ENCODE measurements at places on chromosomes 6 and 20.
A peak's percentile ranks its signal among the peaks of the same experiment; 100 is the strongest.

GRCh38 chr20:53547664-53548239 is 45.9 kb downstream of the ZNF217 start:
- no peak for DNase-seq

DNA sequence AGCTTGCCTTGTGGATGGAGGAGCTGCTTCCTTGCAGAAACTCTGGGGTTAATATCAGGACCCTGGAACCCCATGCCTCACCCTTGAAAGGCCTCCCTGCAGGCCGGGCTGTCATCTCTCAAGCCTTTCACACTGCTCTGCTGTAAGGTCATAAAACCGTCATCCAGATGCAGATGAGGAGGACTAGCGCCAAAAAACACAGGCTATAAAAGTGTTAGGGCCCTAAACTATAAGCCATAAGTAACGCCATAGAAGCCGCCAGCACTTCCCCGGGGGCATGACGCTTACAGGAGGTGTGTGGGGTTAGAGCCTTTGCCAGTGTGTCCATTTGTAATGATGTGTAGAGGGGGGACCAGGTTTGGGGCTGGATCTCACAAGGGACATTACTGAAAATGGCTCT is 47.6 kb downstream of the CDH4 start:
- no peak for DNase-seq

DNA sequence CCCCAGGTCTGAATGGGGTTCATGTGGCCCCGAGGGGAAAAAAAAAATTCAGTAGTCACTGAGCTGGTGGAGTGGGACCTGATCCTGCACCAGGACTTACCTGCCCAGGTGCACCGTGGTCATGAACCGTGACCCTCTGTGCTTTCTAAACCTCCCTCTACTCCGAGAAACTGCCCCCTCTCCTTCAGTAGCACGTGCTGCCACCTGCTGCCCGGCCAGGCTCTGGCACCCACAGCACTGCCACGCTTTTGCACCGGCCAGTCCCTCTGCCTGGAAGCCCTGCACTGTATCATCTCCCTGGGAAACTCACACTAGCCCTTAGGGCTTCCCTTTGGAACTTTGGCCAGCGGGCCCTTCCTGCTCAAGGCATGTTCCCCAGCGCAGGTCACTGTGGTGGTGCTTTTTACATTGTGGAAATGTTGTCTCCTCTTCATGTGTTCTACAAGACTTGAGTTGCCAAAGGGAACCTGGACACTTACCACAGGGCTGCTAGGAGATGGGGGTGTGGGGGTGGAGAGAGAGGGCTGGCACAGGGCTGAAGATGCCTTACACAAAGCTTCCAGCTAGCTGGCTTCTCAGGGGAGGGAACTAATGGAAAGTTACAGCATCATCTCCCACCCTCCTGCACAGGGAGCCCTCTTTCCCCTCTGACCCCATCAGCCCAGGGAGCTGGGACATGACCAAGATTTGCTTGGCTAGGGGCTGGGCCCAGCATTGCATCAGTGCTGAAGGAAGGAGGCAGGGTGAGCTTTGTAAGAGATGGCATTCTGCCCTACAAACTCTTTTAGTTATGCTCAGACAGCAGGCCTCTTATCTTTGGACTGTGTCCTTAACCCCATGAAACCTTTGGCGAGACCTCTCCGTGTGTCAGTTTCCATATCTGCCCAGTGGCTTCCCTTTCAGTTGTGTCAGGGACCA is 2.5 kb upstream of the PTPRT start:
- peak; percentile 55 for DNase-seq

DNA sequence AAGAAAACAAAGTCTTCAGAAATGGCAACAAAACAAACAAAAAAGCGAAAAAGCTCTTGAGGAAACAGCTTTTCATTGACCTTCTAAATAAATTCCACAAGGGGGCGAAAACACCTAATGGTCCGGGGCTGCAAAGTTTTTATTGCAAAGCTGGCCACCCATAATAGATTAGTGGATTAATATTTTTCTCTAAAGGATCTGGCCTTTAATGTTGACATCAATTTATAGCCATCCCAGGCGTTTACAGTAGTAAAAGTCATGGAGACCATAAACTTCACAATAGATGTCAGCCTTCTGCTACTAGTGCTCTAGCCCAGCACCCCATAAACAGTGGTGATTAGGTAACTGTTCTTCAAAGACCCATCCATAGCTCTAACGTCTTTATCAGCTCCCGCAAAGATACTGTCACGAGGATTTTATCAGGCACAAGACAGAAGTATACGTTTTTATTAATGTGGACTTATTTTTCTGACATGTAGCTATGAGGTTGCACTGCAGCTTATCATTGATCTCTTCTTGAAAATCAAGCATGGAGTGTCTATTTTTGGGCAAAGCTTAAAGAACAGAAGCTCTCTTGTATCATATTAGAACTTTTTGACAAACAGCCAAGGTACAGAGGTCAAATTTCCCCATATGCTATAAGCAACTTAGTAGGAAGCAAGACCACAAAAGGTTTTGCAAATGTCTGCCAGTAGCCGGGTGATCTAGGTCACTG is 4.7 kb downstream of the CITED2 start:
- no peak for DNase-seq

DNA sequence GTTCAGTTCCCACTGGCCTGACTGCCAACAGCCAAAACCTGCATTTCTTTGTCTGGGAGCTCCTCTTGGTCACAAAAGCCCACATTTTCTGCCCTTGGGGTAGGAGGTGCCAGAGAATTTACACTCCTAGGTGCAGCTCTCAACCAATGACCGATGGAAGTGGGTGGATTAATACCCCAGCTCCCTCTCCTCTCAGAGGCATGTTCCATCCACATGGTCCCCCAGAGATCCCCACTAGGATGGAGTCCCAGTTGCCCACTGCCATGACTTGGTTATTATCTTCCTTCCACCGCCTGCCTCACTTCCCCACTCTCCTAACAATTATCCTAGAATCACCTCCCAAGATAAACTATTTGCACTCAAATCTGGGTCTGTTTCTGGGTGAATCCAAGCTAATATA is 111.1 kb upstream of the RIN2 start:
- no peak for DNase-seq

- DNase-seq: no peak
Observed at GRCh38 chr6:129645830-129646579, 64.0 kb downstream of the ARHGAP18 start.

DNA sequence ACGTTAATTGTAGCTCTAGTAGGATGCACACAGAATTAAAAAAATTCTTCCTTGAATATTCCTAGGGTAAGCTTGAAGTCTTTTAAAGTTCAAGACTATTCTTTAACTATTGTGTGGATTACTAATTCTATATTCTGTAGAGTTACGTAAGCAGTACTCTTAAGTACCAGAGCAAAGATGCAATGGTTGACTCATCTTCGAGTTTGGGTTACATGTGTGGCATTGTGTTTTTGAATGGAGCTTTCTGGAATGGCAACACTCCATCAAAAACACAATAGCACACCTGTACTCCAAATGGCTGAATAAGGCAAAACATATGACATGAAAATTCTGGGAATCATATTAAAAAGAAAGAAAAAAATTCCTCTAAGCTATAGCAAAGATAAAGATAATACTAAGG is 33.5 kb upstream of the CEP162 start:
- DNase-seq: no peak

DNA sequence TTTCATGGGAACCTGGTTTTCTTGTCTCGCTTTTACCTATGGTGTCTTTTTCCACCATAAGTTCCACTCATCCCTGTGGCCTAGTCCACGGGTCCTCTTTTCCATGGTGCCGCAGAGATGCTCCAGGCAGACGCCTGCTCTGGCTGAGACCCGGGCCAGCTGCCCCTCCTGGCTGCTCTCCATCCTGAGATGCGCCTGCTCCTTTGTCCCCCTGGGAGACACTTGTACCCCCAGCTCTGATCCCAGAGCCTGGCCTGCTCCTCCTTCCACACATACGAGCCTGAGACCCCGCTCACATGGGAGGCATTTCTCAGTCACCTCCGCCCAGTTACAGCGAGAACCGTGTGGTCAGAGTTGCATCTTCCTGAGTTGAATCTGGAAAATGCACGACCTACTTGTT is 29.6 kb downstream of the RNASET2 start:
- DNase-seq: no peak

DNA sequence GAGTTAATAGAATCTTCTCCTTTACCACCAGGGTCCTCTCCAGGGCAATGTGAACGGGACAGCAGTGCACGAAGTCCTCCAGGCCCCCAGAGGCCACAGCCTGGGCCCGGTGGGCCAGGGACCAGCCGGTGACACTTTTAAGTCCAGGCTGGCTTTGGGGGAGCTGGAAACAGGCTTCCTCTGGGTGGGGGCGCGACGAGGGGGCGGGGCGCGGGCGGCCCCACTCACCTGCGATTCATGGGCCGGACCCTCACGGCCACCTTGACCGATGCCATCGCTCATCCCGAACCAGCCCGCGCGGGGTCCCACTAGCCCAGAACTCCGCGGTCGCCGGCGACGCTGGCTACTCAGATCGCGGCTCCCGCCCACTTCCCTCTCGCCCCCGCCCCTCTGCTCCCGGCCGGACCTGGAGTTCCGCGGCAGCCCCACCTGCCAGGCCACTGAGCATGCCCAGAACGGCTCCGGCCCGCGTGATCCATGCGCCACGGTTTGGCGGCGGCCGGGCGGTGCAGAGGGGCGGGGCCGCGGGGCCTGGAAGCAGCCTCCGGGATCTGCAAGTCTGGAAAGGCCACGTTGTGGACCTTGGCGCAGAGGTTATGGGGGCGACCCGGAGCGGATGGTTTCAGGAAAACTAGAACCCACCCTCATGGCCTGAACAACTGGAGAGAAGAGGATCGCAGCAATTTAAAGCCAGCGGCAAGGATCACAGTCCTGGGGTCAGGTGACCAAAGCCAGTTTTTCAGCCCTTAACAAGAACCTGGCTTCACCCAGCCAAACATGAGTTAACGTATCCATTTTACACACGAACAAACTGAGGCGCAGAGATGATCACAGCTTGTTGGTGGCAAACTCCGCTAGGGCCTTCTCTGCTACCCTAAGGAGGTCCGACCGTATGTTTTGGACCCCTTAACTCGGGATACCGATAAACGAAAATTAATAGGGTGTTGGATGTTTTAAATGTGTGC is at the start of gene KIF16B:
Gene KIF16B, minus strand, starts transcription at position 448 of the 965 bp plus-strand sequence. Its CDS starts 173 bp downstream, at position 275.
- DNase-seq: peak; percentile 94

- peak; percentile 40 for DNase-seq
Observed at GRCh38 chr20:61949714-61950640, 115.7 kb downstream of the TAF4 start.

DNA sequence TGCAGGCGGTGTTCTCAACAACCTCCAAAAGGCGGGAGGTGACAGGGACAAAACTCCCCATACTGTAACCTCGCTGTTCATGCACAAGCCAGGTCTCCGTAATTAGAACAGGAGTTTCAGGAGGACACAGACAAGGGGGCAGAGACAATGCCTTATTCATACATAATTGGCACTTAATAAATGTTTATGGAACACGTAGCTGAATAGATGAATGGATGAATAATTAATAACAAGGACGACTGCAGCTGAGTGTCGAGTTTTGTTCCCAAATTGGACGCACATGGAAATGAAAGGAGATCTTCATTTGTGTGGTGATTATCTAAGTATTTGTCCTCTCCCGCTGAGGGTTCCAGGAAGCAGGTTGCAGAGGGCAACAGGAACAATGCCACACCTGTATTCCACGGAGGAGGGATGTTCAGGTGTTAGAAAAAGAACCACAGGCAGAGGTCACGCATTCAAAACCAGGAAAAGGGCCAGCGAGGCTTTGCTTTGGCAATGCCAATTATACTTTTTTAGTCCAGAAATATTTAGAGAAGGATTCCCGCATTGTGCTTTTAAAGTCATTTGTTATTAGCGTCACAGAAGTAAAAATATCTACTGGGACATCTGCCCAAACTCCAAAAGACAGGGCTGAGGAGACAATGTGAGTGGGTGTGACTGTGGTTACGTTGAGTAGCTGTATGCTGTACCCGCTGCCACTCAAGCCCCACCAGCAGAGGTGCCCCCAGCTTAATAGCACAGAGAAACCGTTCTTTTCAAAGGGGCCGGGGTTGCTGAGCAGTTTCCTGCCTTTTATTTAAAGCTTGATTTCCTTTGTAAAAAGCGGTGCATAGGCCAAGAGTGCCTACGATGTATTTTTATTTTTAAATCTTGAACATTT is 123.3 kb downstream of the PXDC1 start:
- DNase-seq: no peak

- DNase-seq: no peak
Observed at GRCh38 chr20:20741087-20742045, 28.9 kb upstream of the RALGAPA2 start.

- no peak for DNase-seq
Observed at GRCh38 chr6:44367681-44368080, 19.8 kb upstream of the CDC5L start.

DNA sequence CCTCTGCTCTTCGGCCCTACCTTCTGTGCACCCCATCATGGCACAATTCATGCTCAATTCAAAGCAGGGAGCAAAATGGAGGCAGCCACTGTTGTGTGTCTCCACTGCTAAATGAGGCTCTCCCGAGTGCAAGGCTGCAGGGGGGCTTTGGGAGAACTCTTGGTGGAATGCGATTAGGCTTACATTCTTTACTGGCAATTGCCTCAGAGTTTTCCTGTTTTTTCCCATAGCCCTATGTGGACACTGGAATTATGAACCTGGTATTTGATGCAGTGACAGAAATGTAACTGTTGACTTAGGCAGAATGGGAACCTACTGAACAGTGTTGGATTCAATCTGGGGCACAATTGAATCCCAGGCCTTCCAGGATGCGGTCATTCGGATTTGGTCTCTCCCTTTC is 187.9 kb upstream of the GMDS start:
- DNase-seq: no peak

DNA sequence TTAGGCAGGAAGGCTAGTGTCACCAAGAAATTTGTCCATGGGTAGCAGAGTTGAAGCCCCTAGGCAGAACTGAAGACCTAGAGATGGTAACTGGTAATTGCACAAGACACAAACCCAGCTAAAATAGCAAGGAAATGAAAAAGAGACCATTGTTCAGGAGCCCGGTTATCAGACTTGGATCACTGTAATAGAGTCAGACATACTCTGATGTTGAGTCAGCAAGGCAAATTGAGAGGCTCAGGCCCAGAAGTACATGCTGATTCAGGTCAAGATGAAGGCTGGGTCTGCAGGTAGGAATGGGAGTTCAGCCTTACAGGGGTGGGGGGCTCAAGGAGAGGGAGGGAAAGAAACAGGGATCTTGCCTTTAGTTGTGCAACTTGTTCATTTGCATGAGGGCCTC is 6.5 kb upstream of the TMEM242 start:
- DNase-seq: no peak

DNA sequence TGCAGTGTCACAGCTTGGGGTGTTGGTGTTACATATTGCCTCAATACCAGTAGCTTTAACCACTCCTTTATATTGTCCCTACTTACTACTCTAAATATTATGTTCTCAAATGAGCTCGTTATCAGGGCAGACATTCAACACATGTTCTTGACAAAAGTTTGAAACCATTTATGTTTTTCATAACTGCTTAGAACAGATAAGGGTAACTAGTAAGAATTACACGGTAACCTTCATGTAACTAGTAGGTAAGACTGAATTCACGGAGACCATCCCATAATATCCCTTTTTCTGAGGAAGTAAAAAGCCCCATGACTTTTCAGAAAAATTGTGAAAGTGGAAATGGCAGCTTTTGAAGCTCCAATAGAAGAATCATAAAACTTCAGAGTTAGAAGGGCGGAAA is 59.6 kb upstream of the CENPW start:
- no peak for DNase-seq

- no peak for DNase-seq
Observed at GRCh38 chr20:24378661-24379483, 90.6 kb upstream of the SYNDIG1 start.

- no peak for DNase-seq
Observed at GRCh38 chr6:116424001-116424400, 37.2 kb upstream of the CALHM6 start.
